ENCODE measurements at places on chromosomes 7 and 10.

DNA sequence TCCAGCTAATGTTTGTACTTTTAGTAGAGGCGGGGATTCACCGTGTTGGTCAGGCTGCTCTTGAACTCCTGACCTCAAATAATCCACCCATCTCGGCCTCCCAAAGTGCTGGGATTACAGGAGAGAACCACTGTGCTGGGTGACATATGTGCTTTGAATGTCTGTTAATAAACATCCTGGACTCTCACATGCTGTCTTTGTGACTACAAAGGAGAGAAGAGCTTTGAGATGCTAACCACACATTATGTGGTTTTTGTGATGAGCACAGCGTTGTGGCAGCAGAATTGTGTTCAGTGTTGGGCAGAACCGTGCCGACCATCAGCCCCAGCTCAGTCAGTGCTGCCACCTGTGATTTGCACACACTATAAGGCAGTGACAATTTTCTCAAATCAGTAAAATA is 500.1 kb upstream of the KLF6 start:
- no peak for DNase-seq

GRCh38 chr7:76262683-76263402 is 39.6 kb upstream of the HSPB1 start:
- DNase-seq = peak; percentile 60

GRCh38 chr7:108149119-108149518 is 19.0 kb upstream of the LAMB4 start:
- DNase-seq = no peak

DNA sequence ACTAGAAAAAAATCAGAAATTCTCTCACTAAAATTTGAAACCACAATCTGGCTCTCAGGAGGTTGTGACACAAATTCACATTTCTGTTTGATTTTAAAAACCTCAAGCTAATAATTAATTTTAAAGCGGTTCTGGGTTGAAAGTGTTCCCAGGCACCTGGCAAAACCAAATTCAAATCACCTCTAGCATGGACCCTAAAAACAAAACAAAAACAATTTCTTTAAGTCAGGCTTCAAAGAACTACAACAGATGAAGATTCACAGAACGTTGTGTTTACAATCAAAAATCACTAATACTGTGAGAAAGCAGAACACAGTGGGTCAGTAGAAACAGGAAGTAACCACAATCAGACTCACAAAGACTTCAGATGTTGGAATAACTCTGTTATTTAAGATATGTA is 7.2 kb upstream of the RELN start:
- DNase-seq = no peak

DNA sequence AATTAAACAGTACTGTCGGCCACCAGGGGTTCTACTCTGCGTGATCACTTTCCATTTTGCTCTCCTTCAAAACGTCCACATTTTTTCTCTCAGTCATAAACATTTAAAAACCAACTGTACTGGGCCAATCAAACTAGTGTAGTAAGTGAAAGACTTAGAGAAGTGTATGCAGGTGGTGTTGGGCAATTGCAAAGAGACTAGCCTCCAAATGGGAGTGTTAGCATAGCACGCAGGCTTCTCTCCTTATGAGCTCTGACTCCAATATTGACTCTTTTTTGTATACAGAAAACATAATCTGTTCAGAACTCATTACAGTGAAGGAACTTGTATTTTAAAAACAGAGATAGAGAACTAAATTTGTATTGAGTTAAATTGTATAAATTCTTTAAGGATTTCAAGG is 150.6 kb downstream of the SDK1 start:
- DNase-seq = no peak

DNA sequence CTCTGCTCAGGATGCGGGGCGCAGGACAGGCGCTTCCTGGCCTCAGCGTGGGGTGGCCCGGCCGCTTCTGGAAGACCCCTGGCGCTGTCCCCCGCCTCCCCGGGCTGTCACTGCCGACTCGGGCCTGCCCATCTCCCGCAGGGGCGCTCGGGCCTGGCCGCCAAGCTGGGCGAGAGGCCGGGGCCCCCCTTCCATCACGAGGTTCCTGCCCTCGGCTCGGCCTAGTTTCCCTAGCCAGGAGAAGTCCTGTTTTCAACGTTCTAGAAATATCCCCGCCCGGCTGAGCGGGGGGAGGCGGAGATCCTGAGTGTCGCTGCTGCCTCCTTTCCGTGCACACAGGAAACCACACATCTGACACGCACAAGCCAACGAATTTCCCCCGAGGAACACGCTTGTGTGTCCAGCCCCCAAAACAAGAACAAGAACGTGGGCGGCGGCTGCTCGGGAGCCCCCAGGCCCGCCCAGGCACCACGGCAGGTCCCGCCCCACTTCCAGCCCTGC is 33.7 kb downstream of the AP5Z1 start:
- DNase-seq = no peak

- no peak for DNase-seq
These were observed 637 bp downstream of the SAMD8 start for GRCh38 chr10:75111907-75112679.

- DNase-seq = no peak
These were observed 268.3 kb upstream of the MTPN start for GRCh38 chr7:136245327-136246004.

Data from liver (tissue), 10 donors.